ENCODE measurements at places on chromosomes 7 and 10.

GRCh38 chr10:32347363-32348022, 535 bp upstream of the EPC1 start:
- DNase-seq: no peak

DNA sequence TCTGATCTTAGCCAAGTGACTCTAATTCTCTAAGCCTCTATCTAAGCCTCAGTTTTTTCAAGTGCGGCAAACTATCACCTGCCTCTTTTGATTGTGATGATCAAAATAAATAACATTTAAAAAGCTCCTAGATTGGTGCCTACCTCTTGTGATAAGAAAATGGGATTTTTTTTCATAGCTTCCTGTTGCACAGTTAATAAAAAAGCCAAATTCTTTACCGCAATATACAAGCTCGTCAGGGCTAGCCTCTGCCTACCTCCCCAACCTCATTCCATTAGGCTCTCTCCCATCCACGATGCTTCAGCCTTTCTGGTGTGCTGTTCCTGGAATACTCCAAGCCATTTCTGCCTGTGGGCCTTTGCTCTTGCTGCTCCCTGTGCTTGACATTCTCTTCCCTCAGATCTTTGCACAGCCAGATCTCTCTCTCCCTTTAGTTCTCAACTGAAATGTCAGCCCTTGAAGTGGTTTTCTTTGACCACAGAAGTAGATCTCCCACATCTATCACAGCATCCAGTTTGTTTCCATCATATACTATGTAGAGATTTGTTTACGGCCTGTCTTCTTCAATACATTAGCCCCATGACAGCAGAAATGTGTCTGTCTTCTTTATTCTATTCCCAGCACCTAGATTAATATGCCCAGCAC, 48.8 kb downstream of the SFR1 start:
- DNase-seq: no peak

- DNase-seq: no peak
Observed at GRCh38 chr7:91872928-91873327, 7.6 kb downstream of the MTERF1 start.

DNA sequence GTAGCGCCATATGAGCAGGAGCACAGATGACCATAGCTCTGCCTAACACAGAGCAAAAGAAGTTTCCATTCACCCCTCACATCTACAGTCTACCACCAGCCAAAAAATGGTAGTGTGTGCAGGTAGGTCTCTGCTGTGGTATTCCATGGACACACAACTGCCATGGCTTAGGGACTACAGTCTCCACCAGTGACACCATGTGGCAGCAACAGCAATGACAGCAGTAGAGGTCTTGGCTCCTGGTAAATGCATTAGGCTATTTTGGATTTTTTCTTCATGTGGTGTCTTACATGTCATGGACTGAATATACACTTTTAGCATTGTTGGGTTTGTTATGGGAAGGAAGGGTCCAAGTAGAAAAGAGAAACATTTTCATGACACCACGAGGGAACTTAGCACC, 70.1 kb upstream of the CABCOCO1 start:
- DNase-seq: no peak

DNA sequence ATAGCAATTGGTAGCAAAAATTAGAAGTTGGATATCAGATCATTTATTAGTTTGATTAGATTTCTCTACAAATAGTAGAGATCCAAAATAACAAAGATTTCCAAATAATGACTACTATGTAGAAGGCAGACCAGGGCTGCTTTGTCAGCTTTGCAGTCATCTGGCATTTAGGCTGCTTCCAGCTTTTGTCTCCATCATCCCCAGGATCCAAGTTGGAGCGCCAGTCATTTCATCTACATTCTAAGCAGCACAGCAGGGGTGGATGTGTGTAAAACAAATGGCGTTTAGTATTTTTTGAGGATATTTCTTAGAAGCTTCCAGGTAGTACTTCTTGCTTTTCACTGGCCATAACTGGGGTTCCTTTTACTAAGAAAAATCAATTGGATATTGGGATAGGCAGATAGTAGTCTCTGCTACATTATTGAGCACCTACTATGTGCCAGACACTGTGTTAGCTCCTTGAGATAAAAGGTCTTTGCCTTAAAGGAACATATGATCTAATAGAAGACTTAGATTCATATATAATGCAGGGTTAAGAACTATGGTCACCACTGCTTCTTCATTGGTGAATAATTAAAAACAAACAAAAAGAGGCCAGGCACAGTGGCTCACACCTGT, 41.5 kb downstream of the TPST1 start:
- DNase-seq: no peak

DNA sequence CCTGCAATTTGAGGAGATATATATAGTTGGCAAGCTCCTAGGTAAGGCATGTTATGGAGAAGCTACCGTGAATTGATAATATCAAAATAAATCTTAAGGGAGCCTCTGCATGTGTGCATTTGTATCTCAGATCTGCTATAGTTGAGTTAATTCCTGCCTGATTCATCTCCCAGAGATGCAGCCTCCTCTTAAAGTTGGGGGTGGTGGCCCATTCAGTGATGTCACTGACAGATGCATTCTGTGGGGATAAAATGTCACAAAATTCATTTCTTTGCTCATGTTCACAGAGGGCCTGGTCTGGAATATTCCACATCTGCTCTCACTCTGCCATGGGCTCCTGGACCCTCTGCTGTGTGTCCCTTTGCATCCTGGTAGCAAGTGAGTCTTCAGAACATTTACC, 185.8 kb upstream of the PRSS1 start:
- DNase-seq: no peak

All from stimulated activated CD4-positive, alpha-beta T cell treated with anti-CD3 and anti-CD28 coated beads, Interleukin-1b, Interleukin-23, amount 100 ng/mL, for 1 hour (primary cell).